Foreskin keratinocyte (primary cell): ENCODE measurements at places on chromosomes 3 and 15.

- DNase-seq, result no peak
Observed at GRCh38 chr3:62724503-62724902, 150.7 kb downstream of the CADPS start.

DNA sequence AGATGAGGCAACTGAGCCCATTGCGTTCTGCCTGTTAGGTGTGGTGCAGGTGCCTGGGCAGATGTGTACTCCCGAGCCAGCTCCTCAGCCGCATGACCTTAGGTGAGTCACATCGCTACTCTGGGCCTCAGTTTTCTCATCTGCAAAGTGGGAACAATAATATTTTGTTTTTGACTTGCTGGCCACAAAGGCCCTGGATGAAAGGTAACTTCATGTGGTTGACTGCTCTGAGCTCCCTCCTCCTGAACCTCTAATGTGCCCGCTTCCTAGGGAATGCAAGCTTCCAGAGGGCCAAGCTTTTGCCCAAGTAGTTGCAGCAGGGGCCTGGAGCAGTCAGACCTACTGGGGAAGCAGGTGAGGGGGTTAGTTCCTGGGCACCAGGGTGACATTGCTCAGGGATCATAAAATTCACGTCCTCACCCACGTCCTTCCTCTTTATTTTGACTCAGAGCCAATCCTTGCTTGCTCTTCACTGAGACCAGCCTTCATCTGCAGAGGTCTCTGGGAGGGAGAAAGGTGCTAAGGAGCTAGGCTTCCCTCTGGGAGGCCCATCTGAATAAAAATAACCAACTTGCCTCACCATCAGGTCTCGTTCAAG, 149.0 kb upstream of the TLE3 start:
- DNase-seq, result no peak

DNA sequence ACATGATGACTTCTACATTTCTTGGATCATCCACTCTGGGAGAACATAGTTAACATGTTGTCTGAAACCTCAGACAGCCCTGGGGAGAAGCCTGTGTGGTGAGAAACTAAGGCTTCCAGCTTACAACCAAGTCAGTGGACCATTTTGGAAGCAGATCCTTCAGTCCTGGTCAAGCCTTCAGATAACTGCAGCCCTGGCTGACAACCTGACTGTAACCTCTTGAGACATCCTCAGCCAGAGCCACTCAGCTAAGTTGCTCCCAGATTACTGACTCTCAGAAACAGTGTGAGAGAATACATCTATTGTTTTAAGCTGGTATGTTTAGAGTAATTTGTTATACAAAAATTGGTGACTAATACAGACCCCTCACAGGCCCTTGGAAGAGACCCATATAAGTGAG, 50.9 kb upstream of the KPNA4 start:
- no peak for DNase-seq

DNA sequence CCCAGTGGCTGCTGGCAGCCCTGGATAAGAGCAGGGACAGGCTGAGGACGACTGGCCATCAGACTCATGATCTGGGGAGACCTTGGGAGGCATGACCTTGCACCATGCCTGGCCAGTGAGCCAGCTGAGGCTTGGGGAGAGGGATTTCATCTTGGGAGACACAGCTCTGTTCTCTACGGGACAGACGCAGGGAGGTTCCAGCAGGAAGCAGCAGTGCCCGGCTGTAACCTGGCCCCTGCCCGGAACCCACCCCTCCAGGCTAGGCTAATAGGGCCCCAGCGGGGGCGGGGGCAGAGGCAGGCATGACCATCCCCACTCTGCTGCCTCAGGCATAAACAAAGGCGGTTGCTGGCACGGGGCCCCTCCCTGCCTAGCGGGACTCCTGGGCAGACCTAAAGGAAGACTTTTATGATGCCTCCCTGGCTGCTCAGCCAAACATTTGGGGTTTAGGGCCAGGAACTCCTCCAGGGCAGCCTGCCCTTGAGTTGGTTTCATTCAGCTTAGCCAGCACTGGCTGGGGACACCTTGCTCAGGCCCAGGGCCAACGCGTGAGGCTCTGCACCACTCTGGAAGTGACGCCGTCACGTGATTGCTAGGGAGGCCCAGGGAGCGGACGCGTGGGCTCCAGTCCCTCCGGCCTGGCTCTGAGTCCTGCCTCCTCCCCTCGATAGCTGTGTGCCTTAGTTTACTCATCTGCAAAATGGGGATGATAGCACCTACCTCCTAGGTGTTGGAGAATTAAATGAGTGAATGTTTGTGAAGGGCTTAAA, 27.6 kb downstream of the HDAC11 start:
- no peak for DNase-seq

- DNase-seq, result no peak
Observed at GRCh38 chr3:105656651-105657504, 211.9 kb downstream of the CBLB start.
